Activated naive CD8-positive, alpha-beta T cell treated with anti-CD3 and anti-CD28 coated beads, Interleukin-2, amount 10 ng/mL, durations not matched to agents 7 days and 5 days (primary cell): ENCODE measurements at places on chromosomes 4 and X. TPM values are rescaled to one million over a fixed set of nuclear protein-coding genes. Genes with fewer than 3 reads are reported as not detected.

GRCh38 chrX:22999696-23000223, at the start of gene DDX53:
Gene DDX53 (plus strand): TSS chrX:22999960. CDS start chrX:23000058, 98 bp downstream.
- H3K4me3 ChIP-seq = no peak within 1 kb of the TSS
- no peak within 1 kb of the TSS for H3K27ac ChIP-seq
- H3K36me3 ChIP-seq = no peaks in the 10 kb centered on the region
- no peak for DNase-seq

DNA sequence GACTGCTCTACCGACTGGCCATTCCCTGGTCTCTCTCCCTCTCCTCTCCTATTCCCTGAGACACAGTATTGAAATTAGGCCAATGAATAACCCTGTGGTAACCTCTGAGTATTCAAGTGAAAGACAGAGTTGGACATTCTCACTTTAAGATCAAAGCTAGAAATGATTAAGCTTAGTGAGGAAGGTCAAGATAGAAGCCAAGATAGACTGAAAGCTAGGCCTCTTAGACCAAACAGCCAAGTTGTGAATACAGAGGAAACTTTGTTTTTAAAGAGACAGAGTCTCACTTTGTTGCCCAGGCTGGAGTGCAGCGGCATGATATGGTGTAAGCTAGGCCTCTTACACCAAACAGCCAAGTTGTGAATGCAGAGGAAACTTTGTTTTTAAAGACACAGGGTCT, 64.6 kb downstream of the KDM6A start:
- H3K4me3 ChIP-seq = no peak overlapping the region
- H3K4me1 ChIP-seq = peaks cover 10% of the 10 kb centered on the region
- no peaks in the 10 kb centered on the region for H3K27me3 ChIP-seq
- DNase-seq = no peak
- peaks cover 21% of the 10 kb centered on the region for H3K36me3 ChIP-seq
- H3K27ac ChIP-seq = no peak overlapping the region

DNA sequence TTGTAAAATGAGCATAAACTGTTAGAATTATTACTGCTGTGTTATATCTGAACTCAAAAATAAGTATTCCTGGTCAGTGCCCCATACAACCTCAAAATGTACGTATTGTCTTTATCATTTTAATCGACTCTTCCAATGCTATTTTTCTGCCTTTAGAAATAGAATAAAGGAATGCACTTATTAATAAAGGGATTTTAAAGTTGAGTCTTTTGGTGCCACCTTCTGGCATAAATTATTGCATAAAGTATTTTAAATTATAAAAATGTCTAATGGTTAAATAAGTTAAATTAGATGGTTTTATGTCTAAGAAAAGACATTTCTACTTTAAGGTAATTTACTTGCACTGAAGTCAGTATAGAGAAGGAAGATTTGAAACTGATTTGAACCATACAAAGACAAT, 424.0 kb upstream of the NDST4 start:
- no peak overlapping the region for H3K4me3 ChIP-seq
- H3K27ac ChIP-seq = no peak overlapping the region
- DNase-seq = no peak

ANOS1 gene
- 0.08 TPM for total RNA-seq

PAGE1 gene
- not detected for total RNA-seq

MAGEA10 gene
- not detected for total RNA-seq

COX7B2 gene
- total RNA-seq = not detected

CLDN22 gene
- not detected for total RNA-seq

GRCh38 chr4:173246719-173247118, 78.1 kb downstream of the GALNT7 start:
- H3K4me3 ChIP-seq = no peak overlapping the region
- H3K27ac ChIP-seq = no peak overlapping the region
- H3K36me3 ChIP-seq = peaks cover 10% of the 10 kb centered on the region
- no peak for DNase-seq

- no peak for DNase-seq
- no peak overlapping the region for H3K27ac ChIP-seq
- no peaks in the 10 kb centered on the region for H3K36me3 ChIP-seq
- H3K4me3 ChIP-seq = no peak overlapping the region
- H3K27me3 ChIP-seq = peaks cover 2% of the 10 kb centered on the region
- H3K4me1 ChIP-seq = no peaks in the 10 kb centered on the region
Measured at GRCh38 chr4:8340781-8341241, 71.3 kb downstream of the HTRA3 start.
